ENCODE measurements at places on chromosomes 1 and 21.
A peak's percentile ranks its signal among the peaks of the same experiment; 100 is the strongest.

DNA sequence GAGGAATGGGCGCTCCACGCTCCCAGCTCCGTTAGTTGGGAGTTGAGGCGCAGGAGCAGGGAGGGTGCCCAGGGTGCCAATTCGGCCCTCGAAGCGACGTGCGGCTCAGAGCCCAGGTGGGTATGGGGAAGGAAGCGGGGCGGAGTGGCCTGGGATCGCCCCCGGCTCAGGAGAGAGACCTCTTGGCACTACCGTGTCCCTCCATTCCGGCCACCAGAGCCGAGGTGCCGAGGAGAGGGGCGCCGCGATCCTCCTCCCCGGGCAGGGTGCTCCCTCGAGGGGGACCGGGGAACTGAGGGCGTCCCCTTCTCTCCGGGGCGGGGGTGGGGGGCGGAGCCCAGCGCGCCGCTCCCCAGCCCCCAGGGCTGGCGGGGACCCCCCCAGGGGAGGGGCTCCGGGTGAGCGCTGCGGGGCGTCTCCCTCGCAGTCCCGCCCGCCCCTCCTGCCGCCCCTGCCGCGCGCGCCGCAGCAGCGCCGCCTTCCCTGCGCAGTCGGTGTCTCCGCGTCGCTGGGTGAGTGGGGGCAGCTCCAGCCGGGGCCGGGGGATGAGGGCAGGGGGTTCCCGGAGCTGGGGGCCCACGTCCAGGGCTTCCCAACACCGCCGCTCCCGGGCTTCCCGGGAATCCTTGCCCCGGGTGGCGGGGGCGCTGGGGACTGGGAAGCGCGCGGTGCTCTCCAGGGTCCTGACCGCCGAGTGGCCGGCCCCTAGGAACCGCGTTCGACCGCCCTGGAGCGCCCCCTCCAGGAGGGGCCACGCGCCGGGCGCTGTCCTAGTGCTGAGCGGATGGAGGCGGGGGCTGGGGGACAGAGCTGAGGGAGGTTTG is at the start of gene HPCA:
Gene HPCA (plus strand): TSS at position 488 of the 824 bp plus-strand sequence. CDS start 2,408 bp downstream, outside the sequence.
- peak; percentile 61 for DNase-seq

DNA sequence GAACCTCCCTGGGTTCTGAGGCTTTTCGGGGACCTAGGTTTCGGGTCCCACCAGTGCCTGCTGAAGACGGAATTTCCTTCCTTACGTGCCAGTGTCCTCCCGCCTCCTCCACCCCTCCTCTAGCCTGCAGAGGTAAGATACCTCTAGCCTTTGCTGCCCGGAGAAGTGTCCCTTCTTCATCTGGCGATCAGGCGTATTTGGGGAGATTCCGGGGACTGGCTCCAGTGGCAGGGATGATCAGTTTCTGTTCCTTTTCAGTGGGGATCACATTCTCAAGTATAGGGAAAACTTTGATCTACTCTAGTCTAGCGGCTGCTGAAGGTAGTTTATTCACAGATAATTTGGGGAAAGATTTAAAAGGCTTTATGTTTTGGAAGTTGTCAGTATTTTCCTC is 674 bp downstream of the CEP350 start:
- DNase-seq = no peak

DNA sequence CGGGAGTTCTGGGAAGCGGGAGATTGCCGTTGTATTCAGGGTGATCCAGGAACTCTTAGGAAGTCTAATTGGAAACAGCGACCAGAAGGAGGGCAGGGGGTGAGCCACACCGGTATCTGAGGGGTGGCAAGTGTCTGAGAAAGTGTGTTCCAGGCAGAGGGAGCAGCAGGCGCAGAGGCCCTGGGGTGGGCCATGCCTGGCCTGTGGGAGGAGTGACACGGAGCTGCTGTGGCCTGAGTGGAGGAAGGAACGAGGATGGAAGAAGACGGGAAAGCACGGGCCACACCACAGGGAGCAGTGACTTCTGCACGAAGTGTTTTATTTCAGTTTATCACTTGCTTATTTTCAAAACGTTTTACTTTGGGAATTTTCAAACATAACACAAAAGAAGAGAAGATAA is 11.3 kb downstream of the PER3 start:
- no peak for DNase-seq

- no peak for DNase-seq
Measured at GRCh38 chr1:226566234-226566633, 17.7 kb downstream of the STUM start.

DNA sequence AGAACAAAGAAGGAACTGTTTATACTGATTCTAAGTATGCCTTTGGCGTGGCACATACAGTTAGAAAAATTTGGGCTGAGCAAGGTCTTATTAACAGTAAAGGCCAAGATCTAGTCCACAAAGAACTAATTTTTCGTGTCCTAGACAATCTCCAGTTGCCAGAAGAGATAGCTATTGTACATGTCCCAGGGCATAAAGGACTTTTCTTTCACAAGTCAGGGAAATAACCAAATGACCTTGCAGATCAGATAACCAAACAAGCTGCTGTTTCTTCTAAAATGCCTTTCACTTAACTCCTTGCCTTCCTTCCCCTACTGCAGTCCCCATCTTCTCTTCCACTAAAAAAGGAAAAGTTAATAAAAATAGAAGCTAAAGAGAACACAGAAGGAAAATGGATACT is 4.0 kb downstream of the TEX50 start:
- peak; percentile 5 for DNase-seq

GRCh38 chr1:244599937-244600350 is 53.0 kb upstream of the DESI2 start:
- peak; percentile 84 for DNase-seq

DNA sequence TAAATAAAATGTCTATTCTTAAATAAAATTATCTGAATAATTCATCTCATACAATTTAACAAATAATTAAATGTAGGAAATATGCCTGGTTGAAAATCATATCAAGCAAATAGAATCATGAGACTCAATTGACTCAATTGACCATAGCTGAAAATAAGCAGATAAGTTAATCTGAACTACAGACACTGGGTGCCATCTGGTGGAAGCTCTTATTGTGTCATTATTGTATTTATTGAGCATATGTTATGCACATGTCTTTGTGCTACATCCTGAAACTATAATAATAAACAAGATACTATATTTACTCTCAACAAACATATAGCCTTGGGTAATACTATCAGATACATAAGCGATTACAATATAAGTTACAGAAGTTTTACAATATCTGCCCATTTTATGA is 41.0 kb downstream of the BRINP3 start:
- peak; percentile 12 for DNase-seq

DNA sequence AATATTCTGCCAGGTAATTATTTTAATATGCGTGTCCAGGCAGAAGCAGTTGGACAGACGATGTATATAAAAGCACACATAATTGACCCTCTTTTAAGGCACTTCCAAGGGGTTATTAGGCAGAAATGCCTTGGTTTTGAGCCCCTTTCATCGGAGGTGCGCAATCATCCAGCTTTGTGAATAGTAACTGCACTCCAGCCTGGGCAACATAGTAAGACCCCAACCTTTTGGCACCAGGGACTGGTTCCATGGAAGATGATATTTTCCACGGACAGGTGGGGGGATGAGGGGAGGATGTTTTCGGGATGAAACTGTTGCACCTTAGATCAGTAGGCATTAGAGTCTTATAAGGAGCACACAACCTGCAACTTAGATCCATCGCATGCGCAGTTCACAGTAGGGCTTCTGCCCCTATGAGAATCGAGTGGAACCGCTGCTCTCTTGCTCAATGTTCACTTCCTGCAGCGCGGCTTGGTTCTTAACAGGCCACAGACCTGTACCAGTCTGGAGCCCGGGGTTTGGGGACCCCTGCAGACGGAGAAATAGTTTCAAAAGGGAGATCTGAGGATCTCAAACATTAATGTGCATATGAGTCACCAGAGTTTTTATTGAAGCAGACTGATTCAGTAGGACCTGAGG is 1.8 kb upstream of the MCOLN2 start:
- DNase-seq = no peak

- DNase-seq = no peak
Measured at GRCh38 chr1:7076572-7076971, 291.3 kb downstream of the CAMTA1 start.

DNA sequence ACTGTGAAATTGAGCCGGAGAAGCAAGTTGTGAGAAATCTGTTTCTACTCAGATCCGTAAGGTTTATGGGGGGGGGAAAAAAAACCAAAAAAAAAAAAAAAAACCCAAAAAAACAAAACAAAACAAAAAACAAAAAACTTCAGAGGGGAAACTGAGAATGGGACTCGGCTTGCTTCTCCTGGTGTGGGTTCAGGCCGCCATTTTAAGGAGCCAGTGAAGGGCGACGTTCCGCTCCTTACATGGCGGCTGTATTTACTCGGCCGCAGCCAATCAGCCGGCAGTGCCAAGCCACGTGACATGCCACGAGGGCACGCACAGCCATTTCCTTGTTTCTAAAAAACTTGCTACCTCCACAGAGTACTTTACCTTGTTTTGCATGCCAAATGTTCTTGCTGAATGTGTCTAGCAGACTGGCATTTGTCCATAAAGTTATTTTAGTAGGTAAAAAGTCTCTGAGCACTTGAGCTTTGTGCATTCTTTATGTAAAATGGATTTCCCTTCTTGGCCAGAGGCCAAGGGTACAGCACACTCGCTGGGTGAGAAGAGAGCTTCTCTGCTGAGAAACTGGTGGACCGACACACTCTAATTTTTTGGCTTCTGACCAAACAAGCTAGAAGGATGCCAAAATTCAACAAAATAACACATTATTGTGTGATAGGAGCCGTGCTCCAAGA is 101.8 kb downstream of the NFIA start:
- peak; percentile 97 for DNase-seq

GRCh38 chr1:94636624-94637023 is 95.1 kb upstream of the F3 start:
- DNase-seq = peak; percentile 51

- DNase-seq = peak; percentile 58
Measured at GRCh38 chr1:112325504-112325903, 70.5 kb upstream of the CTTNBP2NL start.

- peak; percentile 36 for DNase-seq
Measured at GRCh38 chr1:18109756-18110597, 2.4 kb downstream of the IGSF21 start.

DNA sequence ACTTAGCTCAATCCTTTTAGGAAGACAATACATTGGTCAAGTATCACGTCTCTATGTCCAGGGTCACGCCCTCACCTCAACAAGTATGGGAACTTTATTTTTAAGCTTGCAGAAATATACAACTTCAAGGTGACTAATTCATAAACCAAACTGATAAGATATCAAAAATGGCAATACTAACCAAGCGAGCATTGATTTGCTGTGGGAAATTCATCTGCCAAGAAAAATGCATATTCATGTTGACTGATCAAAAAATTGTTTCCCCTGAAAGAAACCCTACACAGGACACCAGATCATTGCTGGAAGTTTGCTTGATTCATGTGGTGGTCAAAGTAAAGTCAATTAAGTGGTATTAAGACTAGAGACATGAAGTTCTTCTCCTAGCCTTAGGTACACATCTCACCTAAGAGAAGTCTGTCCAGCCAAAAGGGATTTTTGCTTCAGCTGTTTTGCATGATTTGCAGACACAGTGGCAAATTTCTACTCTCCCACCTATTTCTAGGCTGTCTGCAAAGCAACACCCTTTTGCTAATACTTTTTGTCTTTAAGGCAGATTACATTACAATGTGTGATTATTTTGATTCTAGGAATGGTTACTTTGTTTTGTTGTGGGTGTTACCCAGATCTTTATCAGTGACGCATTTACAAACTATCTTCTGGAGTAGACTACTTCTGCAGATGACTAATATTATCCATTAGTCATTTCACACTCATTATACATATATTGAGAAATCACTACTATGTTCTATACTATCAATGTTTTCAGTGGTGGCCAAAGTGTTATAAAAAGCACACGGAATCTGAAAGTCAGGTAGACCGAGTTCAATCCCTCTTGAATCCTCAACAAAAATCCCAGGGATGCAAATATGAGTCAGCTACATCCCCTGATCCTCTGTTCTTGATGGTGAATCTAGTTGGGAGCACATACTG is 12.4 kb downstream of the SAMSN1 start:
- DNase-seq = no peak

DNA sequence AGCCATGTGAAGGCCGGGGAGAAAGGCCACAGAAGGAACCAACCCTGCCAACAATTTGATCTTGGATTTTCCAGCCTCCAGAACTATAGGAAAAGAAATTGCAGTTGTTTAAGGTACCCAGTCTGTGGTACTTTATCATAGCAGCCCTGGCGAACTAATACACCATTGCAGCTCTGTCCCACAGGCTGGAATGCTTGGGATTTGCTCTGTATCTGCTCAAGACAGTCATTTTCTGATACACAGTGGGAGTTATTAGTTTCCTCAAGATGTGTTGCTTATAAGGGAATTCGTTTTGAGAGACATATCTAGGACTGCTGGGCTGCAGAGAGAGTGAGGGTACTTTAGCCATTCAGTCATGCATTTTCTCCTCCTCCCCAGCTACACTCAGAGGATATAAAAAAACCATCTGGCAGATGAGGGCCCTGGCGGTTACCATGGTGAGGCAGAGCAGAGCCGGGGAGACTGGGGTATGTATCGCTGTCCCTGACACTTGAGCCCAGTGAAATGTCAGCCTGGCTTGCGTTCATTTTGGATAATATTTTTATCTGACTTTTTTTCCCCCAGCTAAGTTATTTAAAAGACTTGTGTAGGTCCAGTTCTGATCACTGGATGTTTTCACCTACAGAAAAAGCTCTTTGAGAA is 104.6 kb downstream of the DIRAS3 start:
- DNase-seq = peak; percentile 77

DNA sequence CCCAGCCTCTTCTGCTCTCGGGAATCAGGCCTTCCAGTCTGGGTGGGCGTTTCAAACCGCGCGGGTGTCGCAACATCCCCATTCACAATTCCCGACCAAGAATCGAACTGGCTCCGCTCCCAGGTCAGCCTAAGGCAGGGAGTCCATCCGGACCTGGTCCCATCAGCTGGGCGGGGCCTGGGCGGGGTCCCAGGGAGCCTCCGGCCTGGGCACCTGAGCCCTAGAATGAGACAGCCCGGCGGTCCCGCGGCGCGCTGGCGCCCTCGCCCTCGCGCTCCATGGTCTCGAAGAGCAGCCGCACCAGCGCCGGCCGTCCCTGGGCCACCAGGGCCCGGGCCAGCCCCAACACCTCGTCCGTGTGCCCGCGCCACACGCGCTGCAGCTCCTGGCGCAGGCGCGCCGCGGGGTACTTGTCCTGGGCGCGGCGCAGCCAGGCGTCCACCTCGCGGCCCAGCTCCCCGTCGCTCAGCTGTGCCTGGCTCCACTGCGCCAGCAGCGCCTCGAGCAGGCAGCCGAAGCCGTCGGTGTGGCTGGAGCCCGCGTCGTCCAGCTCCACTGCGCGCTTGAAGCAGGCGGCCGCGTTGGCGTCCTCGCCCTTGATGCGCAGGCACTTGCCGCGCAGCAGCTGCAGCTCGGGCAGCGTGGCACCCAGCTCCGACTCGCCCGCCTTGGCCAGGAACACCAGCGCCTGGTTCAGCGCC is 16.9 kb upstream of the PARS2 start:
- DNase-seq = peak; percentile 72

GRCh38 chr1:241356187-241356518 is 852 bp downstream of the RGS7 start:
- DNase-seq = no peak

GRCh38 chr1:100713626-100714025 is 5.9 kb upstream of the VCAM1 start:
- DNase-seq = no peak

GRCh38 chr1:163650624-163651023 is 328.9 kb downstream of the NUF2 start:
- DNase-seq = no peak

GRCh38 chr1:229034342-229034741 is 236.6 kb upstream of the RAB4A start:
- no peak for DNase-seq

Data from stomach (tissue), 19 donors.